Dorsolateral prefrontal cortex (tissue), 122 donors: ENCODE measurements at places on chromosomes 7 and 10. TPM values are rescaled to one million over a fixed set of nuclear protein-coding genes. Genes with fewer than 3 reads are reported as not detected.

SAMD9 gene
- total RNA-seq = 2.4 TPM

NUB1 gene
- 41.8 TPM for total RNA-seq

JAKMIP3 gene
- total RNA-seq = 43.8 TPM

ADAP1 gene
- total RNA-seq = 132 TPM

SPDYE11 gene
- not detected for total RNA-seq

GGCT gene
- total RNA-seq = 36.5 TPM

AKR1C2 gene
- total RNA-seq = 9.8 TPM

C10orf90 gene
- 10.6 TPM for total RNA-seq

GRCh38 chr10:106540645-106541044, 623.9 kb downstream of the SORCS1 start:
- DNase-seq = no peak

DNA sequence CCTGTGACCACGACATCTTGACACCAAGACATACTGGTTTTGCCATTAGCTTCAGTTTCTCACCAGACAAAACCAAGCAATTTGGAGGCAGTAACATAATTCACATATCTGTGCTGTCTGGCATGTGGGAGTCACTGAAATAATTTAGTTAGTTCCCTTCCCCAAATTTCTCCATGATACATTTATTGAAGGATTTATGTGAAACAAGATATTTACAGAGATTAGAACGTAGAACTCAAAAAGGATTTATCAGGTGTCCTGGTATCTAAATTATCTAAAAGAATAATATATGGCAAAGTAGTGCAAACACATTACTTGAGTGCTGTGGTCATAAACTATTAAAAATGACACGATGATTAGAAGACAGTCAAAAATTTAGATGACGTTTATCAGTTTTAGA, 98.7 kb downstream of the ETV1 start:
- DNase-seq = no peak

- no peak for DNase-seq
These were observed 263.4 kb downstream of the BICC1 start for GRCh38 chr10:58775960-58776567.

DNA sequence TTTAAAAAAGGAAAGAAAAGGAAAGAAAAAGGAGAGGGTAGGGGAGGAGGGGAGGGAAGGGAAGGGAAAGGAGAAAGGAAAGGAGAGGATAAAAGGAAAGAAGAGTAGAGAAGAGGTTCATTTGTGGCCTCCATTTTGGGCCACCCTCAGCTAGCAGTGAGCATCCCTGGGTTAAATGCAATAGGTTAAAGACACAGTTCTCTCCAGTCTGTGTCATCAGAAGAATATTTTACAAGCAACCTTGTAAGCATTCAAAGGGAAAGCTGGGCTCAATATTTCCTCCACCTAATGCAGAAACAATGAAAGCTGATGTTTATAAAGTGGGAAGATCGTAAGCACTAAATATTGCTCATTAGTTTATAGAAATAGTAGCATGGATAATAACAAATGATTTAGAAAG, 219.1 kb upstream of the PITRM1 start:
- DNase-seq = no peak

DNA sequence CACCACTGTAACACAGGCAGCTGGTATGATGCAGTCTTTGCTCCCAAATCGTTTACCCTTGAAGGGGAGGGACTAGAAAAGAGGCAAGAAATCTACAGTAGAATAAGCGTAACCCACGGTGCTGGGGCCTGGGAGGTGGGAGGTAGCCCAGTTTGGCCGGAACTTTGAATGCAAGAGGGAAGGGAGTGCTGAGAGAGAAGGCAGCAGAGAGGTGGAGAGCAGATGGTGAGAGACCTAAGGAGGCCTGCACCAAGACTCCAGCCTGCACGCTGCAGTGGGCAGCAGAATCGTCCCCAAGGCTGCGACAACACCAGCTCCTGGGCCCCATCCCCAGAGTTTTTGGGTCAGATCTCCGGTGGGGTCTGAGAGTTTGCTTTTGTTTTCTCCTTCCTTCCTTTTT, 547.5 kb downstream of the GALNT17 start:
- no peak for DNase-seq

- DNase-seq = no peak
These were observed 69.3 kb downstream of the OSBPL3 start for GRCh38 chr7:24910551-24911212.

DNA sequence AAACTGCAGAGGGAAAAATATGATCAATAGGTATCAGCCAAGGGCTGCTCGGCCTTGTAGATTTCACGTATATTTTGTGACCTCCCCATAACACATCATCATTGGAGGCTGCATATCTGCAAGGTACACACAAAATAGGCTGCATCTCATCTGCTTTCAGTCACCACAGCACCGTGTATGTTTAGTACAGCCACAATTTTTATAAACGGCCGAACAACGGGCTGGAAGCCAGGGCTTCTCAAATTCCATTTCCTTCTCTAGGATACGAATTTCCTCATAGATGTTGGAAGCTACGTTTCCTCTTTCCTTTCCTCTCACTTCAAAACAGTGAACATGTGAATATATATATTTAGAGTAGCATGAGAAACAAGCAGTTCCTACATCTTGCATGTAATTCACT, 20.2 kb upstream of the FOXK1 start:
- no peak for DNase-seq

DNA sequence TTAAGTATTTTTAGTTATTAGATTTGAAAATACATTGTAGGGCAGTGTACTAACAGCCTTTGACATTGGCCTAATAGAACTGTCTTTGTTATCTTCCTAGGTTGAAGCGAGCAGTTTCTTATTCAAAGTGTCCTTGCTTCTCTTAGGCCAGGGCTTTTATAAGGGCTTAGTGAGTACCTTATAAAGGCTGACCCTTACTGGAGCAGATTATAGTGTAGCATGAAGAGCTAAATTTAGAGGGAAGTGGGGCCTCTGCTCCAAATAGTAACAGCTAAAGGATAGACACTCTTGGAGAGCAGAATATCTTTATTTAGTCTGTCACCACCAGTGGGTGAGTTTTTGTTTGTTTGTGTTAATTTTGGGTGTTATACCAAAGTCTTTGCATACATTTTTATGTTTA, 15.9 kb downstream of the BZW2 start:
- no peak for DNase-seq

DNA sequence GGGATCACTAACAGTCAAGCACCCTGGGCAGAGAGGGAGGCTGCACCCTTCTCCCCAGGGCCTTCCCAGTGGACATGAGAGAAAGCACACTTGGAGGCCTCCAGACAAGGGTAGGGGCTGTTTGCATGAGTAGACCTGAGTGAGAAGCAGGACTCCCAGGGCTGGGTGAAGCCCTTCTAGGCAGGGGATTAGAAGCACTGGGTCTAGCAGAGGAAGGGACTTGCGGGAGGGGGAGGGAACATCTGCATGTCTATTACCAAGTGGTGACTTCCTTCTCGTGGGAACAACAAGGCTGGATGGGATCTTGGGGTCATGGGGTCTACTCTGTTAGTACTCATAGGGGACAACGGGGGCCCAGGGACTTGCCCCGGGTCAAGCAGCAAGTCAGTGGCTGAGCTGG, 67.8 kb downstream of the EMX2 start:
- no peak for DNase-seq

DNA sequence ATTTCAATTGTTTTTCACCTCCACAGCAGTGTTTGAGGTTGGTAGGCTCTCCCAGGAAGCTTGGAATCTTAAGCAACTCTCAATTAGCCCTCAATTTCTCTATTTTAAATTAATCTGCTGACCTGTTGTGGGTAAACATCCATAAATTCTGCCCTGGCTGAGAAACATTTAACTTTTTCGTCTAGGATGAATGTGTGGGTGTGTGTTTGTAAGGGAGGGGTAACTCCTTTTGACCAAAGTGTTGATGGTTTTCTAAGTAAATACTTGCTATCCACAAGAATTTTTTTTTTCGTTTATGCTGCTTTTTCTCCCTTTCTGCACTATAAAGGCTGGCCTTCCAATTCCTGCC, 973 bp downstream of the PPP3CB start:
- no peak for DNase-seq

- DNase-seq = no peak
These were observed 25.8 kb upstream of the LANCL2 start for GRCh38 chr7:55339033-55340000.

DNA sequence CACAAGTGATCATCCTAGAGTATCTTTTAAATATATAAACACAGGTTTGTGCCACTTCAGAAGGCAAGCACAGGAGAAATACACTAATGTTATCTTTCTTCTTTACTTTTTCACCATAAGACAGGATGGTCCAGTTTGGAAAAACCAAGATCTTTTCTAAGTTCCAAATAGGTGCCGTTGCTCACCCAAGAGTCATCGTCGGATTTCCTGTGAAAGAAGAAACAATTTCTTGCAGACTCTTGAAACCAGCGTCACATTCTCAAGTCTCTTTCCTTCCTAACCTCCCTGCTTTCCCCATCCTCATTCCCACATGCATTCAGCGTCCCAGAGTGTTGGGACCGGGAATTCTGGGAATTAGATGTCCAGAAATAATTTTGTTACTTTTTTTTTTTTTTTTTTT, 42.8 kb upstream of the GSDME start:
- no peak for DNase-seq

DNA sequence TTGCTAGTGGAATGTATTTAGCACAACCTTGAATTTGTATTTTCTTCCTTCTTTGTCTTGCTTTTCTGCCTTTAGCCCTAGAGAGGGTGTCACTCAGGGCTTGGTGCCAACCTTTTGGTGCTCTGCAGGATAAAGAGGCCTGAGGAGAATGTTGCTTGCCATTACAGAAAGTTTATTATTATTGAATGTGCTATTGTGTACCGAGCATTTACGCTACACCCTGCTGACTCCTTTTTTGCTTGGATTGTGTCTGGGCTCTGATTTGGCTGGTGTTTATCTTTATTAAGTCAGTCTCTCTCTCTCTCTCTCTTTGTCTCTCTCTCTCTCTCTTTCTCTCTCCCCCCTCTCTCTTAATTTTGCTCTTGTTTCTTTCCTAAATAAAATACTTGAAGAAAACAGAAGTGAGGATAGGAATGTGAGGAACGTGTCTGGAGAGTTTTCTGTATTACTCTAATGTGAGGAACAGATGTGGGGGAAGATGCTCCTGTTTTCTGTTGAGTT, 284.4 kb upstream of the PHYHIPL start:
- no peak for DNase-seq

DNA sequence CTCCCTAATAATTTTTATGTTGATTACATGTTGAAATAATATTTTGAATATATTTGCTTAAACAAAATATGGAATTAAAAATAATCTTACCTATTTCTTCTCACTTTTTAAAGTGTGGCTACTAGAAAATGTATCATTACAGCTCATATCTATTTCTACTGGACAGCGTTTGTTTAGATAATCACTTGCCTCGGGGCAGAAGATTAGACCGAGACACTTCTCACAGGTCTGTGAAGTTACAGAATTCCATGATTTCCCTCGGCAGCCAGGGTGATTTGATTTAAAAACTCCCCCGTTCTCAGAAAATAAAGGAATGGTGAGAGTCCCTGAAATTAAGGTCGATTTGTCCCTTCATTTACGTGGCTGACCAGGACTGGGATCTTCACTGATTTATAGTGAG, 162.5 kb downstream of the DGKI start:
- no peak for DNase-seq

- no peak for DNase-seq
These were observed 23.7 kb upstream of the ITGB1 start for GRCh38 chr10:32981760-32982159.

DNA sequence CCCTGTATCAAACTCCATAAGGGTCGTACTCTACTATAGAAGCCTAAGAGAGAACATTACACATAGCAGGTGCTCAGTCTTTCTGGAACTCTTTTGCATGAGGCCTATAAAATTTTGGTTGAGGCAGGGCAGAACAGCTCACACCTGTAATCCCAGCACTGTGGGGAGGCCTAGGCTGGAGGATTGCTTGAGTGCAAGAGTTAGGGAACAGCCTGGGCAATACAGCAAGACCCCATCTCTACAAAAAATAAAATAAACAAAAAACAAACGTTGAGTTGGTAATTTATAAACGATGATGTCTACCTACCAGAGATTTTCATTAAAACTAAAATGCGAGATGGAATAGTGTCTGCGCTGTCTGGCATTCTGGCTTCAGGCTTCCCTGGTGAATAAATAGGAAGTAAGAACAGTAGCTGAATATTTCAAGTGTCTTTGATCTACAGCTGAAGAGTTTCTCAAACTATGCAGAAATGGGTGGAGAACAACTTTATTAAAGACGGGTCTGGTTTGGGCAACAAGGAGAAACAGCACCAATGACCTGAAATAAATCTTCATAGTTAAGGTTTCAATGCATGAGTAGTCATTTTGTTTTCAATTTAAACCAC, 774 bp downstream of the PON2 start:
- no peak for DNase-seq

- DNase-seq = no peak
These were observed 120.1 kb downstream of the LRRN3 start for GRCh38 chr7:111210996-111211395.

DNA sequence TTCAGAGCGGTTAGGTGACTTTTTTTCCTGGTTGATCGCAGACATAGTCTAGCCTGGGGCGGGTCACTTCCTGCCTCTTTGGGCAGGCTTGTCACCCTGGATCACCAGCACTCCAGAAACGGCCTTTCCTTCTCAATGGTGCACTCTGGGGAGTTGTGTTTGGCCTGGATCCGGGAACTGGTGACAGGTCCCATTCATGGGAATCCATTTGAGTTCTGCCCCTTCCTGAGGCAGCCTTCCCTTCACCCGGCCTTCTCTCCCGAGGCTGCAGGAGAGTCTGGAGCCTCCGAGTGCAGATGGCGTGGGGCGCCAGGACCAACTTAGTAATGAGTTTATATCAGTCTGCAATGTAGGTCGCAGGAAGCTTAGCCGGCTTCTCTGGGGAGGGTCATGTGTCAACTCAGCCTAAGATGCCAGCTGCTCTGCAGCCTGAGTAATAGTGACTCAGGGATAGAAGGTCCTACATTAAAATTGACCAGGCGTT, 54.2 kb downstream of the TACR2 start:
- no peak for DNase-seq

DNA sequence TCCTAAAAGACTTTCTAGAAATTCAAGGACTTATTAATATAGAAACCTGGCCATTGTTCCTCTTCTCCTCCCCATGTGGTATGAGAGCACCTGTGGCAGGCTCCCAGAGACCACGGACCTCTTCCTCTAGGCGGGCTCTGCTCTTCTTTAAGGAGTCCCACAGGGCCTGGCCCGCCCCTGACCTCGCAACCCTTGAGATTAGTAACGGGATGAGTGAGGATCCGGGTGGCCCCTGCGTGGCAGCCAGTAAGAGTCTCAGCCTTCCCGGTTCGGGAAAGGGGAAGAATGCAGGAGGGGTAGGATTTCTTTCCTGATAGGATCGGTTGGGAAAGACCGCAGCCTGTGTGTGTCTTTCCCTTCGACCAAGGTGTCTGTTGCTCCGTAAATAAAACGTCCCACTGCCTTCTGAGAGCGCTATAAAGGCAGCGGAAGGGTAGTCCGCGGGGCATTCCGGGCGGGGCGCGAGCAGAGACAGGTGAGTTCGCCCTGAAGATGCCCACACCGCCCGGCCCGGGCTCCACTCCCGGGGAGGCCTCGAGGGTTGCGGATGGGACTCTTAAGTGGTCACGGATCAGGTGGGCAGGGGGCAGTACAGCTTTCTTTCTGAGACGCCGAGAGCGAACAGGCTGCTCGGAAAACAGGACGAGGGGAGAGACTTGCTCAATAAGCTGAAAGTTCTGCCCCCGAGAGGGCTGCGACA, at the start of gene SLC26A4:
Gene SLC26A4 (plus strand): TSS at position 448 of the 700 bp plus-strand sequence. CDS start 814 bp downstream, outside the sequence.
- DNase-seq = no peak
